Esophagus squamous epithelium (tissue), 5 donors: ENCODE measurements at places on chromosomes 5 and 9. TPM values are rescaled to one million over a fixed set of nuclear protein-coding genes. Genes with fewer than 3 reads are reported as not detected.

GRCh38 chr9:8315211-8315610 lies 515.6 kb upstream of the DMAC1 start:
- DNase-seq = no peak

DNA sequence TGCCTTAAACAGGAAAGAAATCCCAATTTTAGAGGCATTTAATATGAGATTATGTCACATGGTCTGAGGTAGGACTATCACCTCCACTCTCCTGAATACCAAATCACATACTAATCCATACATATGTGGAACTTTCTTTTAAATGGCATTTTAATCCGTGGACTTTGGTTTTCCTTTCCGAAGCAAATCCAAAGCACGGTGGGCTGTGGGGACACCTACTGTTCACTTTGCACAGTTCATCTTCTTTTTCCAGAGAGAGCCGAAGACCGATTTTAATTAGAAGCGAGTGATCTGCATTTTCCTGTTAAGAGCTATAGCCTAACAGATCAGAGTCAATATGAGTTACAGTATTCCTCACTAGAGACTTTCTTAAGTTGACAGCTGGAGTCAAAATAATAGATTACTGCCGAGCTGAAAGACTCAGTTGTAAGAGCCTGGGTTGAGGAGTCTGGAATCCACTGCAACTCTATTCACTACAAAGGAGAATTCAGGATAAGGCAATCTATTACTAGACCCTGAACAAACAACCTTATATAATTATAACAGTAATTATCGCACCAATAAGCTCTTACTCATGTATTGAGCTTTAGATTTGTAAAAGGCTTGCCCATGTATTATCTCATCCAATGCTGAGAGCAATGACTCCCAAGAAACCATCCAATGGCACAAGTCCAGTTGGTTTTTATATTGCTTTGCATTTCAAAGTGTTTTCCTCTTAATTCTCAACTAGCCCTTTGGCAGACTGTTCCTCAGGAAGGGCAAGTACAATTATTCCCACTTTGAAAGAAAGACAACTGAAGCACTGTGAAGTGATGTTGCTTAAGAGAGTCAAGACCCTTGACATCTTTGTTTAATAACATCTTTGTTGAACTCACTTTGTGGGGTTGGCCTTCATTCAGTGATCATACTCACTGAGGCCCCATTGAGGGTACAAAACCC lies 144.7 kb downstream of the TRPM6 start:
- no peak for DNase-seq

- DNase-seq = no peak
Measured at GRCh38 chr9:4927043-4927471, 58.0 kb upstream of the JAK2 start.

Gene TICAM2
- total RNA-seq = 0.95 TPM

DNA sequence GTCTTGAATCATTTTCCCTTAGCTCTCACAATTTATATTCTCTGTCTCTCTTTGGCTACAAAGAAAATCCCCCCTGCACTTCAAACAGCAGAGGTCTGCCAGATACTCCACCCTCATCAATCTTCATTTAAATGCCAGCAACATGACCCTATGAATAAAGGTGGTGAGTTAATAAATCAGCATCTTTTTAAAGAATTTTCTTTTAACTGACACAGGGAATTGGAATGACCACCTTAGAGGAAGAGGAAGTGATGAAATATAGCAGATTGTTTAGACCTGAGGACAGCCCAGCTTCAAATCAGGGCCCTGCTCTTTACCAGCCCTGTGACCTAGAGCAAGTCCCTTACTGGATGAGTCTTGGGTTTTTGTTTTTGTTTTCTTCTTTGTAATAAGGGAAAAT lies 223.1 kb upstream of the PAPPA start:
- DNase-seq = no peak

Gene BHMT2
- total RNA-seq = 3.4 TPM

- DNase-seq = no peak
Measured at GRCh38 chr9:118961857-118962256, 407.4 kb downstream of the BRINP1 start.

DNA sequence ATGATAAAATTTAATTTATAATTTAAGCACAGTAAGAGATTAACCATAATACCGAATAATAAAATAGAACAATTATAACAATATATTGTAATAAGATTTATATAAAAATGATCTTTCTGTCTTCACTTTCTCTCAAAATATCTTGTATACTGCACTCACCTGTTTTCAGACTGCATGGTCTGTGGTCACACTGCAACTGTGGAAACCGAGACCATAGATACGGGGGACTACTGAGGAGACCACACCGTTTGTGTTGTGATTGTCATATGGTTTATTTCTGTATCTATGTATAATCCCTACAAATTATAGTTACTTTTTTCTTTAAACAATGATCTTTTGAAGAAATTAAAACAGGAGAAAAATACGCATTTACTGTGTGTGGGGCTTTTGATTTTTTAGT lies 78.8 kb upstream of the TNFAIP8 start:
- no peak for DNase-seq

- DNase-seq = no peak
Measured at GRCh38 chr5:107112216-107112615, 558.5 kb downstream of the EFNA5 start.

Gene COL27A1
- 9.4 TPM for total RNA-seq

DNA sequence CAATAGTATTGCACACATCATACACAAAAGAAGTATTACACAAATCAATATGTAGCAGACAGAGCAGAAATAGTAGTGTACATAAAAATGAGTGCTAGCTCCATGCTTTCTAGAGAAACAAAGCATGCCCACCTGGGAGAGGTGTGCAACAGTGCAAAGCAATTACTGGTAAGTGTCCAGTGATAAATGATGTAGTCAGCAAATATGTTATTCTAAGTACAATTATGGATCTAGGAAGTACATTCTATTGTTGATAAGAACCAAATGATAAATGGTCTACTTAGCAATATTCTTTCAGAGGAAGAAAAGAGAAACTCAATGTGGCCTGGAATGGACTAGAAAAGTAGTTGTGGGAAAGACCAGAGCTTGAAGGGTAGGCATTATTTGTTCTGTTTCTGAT lies 188.6 kb downstream of the HINT1 start:
- DNase-seq = no peak

DNA sequence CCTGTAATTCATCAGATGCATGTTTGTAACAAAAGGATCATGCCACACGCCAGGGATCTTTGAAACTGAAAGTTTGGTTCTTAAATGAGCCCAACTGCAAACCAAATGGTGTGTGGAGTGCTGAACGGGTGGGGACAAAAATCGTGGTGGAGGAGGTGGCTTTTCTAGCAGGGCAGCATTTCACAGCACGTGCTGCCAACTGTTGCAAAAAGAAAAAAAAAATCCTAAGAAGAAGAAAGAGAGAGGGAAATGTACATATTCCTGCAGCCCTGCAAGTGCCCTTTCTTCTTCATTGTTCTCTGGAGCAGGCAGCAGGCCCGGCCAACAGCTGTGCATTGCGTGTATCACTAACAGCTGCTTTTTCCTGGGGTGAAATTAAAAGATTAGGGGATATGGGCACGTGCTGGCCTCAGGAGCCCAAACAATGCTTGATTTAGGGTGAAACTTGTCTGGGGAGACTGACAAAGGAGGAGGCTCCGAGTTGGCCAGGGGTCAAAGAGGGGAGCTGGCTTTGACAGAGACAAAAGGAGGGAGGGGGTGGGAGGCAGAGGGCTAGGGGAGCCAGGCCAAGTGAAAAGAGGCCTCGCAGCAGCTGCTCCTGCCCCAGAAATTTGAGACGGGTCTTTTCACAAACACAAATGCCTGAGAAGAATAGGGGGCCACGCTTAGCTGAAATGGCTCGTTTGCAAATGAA lies 73.0 kb downstream of the GADD45G start:
- DNase-seq = no peak

Gene PFN3
- not detected for total RNA-seq

GRCh38 chr9:137253717-137254623 lies 1.2 kb upstream of the NELFB start:
- DNase-seq = no peak

DNA sequence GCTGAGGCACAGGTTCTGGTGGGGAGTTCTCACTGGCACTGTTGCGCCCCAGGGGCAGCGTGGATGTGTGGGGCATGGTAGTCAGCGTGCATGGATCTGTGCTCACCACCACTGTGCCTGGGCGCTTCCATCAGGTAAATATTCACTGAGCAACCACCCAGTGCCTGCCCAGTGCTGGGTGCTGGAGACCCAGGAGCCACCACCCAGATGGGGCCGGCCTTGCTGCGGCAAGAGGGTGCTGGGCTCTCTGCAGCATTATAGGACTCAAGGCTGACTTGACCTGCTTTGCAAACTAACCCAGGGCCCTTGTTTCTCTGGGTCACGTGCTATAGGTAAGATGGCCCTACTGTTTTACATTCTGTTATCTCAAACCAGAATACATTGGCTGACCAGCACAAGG lies 60.5 kb downstream of the DAP start:
- DNase-seq = no peak

GRCh38 chr9:92655896-92656536 lies 13.9 kb downstream of the IPPK start:
- DNase-seq = no peak

GRCh38 chr9:116635908-116636307 lies 51.2 kb upstream of the TRIM32 start:
- no peak for DNase-seq

- DNase-seq = no peak
Measured at GRCh38 chr5:68147659-68148058, 67.9 kb upstream of the PIK3R1 start.

Gene EPB41L4B
- 0.45 TPM for total RNA-seq

- DNase-seq = no peak
Measured at GRCh38 chr5:160702934-160703333, 149.1 kb downstream of the ATP10B start.

GRCh38 chr9:34562135-34562745 lies 27.3 kb downstream of the CNTFR start:
- DNase-seq = no peak

DNA sequence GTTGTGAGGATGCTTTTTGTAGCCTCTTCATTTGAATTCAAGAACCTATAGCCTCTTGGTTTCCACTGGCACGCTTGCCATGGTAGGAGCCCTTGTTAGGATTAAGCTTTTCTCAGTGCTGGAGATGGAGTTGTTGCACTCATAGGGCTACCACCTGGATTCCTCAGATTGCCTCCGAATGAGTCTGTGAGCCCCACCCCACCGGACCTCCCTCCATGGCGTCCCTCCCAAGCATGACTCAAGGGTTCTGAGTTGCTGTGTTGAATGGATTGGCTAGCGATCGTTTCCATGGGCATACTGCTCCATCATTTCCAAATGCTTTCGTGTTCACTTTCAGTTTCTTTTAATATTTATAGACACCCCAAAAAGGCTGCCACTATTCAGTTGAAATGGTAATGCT lies 69.9 kb downstream of the DAPK1 start:
- no peak for DNase-seq

Gene PCDHGA8
- 1.5 TPM for total RNA-seq

DNA sequence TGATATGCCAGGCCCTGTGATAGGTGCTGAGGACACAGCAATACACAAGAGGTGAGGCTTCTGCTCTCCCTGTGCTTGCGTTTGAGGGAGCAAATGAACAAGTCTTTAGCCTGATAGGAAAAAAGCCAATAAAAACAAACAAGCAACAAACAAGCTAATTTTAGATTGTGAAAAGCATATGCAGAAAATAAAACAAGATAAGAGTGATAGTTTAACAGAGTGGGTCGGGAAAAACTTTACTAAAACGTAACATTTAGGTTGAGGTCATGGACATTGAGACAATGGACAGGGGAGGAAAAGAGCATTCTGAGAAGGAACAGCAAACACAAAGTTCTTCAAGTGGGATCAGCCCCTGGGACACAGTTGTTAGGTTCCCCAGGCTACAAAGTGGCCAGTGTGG lies 4.3 kb downstream of the SMIM3 start:
- DNase-seq = no peak

DNA sequence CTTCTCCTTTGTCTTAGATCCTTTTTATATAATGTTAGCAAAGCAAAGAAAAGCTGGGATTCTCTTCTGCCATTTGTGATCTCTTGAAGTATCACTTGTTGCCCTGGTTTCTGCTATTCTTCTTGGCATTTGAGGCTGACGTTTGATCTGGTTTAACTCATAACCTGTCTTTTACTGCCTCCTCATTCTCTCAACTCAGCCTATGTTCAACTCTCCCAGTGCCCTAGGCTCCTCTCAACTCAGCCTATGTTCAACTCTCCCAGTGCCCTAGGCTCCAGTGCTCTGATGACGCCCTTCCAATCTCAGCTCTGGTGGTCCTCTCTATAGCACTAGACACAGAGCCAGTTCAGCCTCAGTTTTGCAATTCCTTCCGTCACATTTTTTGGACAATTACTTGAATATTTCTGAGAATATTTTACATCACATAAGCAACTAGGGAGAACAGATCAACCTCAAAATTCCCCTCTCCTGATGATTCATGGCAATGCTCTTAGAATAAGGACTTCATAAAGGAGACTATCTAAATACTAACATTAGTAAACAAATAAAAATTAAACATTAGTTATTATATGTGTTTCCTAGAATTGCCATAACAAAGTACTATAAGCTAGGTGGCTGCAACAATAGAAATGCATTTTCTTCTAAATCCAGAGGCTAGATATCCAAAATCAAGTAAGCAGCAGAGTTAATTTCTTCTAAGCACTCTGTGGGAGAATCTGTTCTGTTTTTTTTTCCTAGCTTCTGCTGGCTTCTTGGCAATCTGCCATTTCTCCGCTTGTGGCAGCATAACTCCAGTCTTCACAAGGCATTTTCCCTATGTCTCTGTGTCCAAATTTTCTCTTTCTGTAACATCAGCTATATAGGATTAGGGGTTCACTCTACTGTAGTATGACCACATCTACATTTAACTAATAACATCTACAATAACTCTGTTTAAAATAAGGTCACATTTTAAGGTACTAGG lies 662.1 kb upstream of the FTMT start:
- DNase-seq = no peak

DNA sequence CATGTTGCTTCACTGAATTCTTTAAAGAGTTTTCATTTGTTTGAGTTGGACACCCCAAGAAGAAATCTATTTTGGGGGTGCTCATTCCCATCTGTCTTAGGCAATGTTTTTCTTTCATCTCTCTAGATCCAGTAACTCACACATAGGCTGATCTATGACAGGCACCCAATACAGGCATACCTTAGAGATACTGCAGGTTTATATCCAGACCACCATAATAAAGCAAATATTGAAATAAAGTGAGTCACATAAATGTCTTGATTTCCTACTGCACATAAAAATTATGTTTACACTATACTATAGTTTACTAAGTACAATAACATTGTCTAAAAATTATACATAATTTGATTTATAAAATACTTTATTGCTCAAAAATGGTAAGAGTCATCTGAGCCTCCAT lies 364.5 kb downstream of the MTRR start:
- DNase-seq = no peak

Gene ARHGEF39
- 1.3 TPM for total RNA-seq
